ENCODE measurements at places on chromosomes 13 and 19.

DNA sequence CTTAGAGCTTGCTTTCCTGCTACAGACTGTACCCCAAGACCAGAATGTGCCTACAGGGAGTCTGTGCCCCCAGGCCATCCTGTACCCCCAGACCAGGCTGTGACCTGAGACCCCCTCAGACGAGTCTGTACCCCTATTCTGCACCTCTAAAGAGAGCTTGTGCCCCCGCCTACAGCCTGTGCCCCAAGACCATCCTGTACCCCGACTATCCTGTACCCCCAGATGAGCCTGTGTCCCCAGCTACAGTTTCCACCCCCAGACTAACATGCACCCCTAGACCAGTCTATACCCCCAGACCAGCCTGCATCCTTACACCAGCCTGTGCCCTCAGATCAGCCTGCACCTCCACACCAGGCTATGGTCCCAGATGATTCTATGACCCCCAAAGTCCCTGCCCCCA, 2.0 kb downstream of the CACNG6 start:
- no peak for DNase-seq

DNA sequence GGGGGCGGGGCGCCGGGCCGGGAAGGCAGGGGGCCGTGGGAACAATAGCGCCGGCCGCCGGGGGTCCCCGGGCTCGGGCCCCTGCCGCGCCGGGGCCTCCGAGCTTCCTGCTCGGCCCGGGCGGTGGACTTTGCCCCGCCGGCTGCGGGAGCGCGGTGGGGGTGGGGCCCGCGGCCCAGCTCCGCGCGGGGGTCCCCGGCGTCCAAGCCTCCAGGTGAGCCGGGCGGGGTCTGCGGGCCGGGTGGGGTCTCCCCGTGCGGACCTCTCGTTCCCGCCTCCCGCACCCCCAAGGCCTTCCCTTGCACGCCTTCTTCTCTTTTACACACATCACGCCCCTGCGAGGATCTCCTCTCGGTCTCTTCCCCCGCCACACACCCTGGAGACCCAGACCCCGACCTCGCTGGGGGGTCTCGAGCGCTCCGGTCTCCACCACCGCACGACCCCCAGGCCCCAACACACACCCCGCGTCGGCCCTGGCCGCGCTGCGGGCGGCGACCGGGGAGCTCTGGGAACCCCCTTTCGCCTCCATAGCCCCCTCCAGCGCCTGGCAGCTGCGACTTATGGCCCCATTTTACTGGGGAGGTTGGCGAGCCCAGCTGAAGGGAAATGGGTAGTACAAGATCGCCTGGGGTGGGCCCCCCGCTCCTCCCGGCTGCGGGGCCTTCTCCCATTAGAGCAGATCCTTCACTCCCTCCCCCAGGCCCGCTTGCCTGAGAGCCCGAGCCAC, 711 bp downstream of the CAMSAP3 start:
- no peak for DNase-seq

DNA sequence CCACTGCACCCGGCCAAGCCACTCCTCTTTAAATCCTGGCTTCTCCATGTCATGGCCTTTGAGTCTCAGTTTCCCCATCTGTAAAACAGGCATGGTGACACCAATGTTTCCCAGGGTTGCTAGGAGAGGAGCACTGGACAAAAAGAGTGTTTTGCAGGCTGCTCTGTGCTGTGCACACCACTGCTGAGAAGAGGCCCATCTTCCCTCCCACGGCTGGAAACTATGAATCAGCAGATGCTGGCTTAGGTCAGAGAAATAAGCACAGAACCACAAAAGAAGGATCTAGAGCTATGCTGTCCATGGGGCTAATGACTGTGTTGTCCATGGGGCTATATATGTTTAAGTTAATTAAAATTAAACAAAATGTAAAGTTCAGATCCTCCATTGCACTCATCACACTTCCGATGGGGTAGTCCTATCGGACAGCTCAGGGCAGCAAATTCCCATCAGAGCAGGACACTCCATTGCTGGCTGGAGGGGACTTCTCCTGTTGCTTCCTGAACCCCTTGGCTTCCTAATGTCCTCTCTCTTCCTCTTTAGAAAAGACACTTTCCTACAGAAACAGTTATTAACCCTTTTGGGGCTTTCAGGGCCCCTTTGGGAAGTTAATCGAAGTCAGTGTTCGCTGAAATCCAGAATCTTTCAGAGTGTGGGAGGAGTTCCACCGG, 37.1 kb downstream of the TSHZ3 start:
- no peak for DNase-seq

GRCh38 chr13:23847497-23847896, 41.7 kb downstream of the MIPEP start:
- no peak for DNase-seq

DNA sequence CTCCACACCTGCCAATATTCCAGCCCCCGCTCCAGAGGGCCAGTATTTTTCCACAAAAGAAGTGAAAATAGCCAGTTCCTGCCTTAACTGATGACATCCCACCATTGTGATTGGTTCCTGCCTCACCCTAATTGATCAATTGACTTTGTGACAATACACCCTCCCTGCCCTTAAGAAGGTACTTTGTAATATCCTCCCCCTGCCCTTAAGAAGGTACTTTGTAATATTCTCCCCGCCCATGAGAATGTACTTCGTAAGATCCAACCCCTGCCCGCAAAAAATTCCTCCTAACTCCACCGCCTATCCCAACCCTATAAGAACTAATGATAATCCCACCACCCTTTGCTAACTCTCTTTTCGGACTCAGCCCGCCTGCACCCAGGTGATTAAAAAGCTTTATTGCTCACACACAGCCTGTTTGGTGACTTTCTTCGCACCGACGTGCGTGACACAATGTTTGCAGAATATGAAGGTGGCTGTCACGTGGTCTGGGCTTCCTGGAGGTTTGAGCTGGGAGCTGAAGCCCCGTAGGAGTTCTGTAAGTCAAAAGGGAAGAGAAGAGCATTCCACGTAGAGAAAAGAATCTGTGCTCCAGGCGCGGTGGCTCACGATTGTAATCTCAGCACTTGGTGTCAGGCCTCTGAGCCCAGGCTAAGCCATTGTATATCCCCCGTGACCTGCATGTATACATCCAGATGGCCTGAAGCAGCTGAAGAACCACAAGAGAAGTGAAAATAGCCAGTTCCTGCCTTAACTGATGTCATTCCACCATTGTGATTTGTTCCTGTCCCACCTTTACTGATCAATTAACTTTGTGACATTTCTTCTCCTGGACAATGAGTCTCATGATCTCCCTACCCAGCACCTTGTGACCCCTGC, 6.2 kb upstream of the FUT3 start:
- DNase-seq, result no peak

DNA sequence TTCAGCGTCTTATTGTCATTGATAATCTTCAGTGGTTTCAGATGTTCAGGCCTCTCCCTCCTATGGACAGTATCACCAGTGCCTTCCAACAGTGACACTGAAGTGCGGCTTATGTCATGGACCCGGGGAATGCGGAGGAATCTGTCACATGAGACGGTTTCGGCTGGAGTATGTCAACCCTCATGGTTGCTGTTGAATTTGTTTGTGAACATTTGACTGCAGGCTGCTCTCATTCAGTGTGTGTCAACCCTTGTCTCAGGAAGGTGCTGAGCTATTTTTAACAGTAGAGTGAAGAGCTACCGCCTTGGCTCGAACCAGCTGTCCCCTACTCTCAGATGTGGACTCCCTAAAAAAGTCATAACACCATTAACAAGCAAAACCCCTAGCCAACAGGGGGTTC, 138.8 kb upstream of the RNF113B start:
- no peak for DNase-seq

GRCh38 chr19:38989066-38989605, 13.6 kb upstream of the FBXO17 start:
- no peak for DNase-seq

GRCh38 chr19:41025871-41026270, 34.8 kb downstream of the CYP2B6 start:
- DNase-seq, result peak; percentile 19

DNA sequence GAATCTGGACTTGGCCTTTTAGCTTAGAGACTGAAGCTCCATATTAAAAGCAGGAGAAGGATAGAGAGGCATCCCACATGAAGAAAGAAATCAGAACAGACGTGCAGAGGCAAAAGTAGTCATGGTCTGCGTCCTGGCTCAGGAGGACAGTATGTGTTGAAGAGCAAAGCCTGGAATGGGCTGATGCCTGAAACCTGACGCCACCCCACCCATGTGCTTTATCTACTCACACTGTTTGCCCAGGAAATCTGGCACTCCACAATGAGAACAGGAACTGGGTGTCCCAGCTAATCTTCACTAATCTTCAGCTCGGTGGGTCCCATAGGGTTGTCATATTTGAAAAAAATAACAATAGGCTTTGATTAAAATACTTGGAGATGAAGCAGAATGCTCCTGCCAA, 549.0 kb upstream of the GPC6 start:
- no peak for DNase-seq

- no peak for DNase-seq
Measured at GRCh38 chr13:93180356-93180969, 46.1 kb upstream of the GPC6 start.

- no peak for DNase-seq
Measured at GRCh38 chr19:16076958-16077611, 790 bp downstream of the TPM4 start.

- DNase-seq, result no peak
Measured at GRCh38 chr13:60612593-60612992, 215.6 kb downstream of the TDRD3 start.

DNA sequence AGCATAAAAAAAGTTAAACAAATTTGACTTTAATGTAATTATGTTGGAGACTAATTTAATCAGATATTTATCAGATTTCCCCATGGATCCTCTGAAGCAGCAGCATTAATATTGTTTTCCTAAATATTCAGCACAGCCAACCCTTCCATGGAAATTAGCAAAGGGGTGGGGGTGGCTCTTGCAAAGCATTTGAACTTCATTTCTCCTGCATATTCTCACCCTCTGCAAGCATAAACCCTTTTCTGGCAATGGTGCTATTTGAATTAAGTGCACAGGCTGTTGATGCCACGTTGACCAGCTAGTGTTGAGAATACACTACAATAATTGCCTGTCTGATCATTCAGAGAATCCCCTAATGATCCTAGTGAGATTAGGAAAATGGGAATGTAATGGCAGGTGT, 488.1 kb upstream of the KLF12 start:
- DNase-seq, result no peak

DNA sequence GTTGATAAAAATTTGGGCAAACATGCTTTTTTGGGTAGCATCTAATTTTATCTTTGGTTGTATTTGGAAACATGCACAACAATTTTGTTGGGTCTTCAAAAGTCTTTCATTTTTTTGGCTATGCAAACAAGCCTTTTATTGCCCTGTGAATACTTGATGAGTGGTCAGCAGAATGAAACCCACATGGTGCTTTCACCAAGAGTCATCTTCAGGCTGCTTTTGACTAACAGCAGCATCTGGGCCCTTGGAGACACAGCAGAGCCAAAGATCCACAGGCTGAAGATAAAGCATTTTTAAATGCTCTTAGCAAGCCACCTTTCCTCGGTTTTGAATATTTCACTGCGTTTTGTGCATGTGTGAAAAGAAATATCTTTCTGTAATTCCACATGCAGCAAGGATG, 154.9 kb downstream of the FGF9 start:
- DNase-seq, result no peak

DNA sequence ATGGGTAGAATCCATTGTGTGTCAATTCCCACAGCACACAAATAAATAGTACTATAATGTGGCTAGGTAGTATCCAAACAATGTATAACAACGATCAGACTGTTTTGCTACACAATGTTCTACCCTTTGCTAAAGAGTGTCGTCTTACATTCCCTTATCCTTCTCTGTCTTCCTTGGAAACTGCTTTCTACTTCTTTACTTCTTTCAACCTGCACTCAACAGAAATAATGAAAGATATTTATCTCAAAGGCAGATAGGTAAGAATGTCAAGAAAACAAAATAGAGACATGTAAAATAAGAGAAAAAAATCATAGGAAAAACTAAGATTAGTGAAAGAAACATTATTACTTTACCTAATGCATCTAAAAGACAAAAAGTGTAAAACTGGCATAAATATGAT, 814.7 kb downstream of the PCDH9 start:
- DNase-seq, result no peak

- DNase-seq, result no peak
Measured at GRCh38 chr13:106372199-106373155, 163.0 kb downstream of the EFNB2 start.

DNA sequence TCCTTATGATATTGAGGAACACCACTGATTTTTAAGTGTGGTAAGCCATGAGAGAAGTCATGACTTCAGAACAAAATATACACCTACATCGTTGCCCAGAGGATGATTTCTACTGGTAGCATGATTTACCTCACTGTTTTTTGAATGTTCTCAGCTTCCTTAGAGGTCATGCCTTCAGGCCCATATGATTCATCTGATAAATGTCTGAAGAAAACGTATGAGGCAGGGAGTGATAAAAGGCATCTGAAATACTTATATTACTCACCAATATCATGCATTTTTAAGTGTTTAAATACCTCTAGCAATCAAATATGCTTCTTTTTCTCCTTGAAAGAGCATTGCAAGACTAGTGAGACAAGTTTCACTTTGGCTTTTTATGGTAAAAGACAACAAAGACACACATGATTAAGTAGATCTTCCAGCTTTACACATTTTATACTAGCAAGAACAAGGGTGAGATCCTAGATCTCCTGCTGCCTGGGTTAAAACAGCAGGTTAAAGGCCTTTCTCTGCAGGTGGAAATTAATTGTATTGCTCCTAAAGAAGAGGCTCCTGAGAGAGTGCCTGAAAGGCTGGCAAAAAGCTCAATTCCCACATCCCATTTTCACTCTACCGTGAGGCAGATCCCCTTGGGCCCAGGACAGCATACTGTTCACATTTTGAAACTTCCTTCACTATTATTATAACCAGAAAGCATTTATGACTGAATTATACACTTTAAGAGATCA, 432.4 kb downstream of the SLITRK1 start:
- DNase-seq, result no peak

DNA sequence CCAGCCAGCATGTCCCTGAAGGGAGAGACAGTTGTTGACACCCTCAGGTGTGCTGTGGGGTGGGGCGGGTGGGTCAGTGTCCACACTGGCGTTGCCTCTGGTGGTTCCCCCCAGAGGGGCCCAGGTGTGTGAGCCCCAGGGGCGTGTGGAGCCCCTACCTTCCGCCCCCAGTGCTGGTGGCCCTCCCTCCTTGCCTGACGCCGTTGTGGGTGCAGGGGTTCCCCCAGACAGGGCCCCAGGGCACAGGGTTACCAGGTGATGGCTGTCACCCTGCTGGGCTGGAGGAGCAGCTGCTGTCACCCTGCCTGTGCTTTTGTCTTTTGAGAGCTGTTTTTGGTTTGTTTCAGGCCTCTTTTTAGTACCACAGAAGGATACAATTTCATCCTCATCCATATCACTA, 27.2 kb downstream of the ATP4B start:
- no peak for DNase-seq

- DNase-seq, result no peak
Measured at GRCh38 chr13:99031832-99032231, 54.0 kb upstream of the DOCK9 start.

GRCh38 chr13:34265046-34265679, 447.2 kb downstream of the RFC3 start:
- DNase-seq, result no peak

DNA sequence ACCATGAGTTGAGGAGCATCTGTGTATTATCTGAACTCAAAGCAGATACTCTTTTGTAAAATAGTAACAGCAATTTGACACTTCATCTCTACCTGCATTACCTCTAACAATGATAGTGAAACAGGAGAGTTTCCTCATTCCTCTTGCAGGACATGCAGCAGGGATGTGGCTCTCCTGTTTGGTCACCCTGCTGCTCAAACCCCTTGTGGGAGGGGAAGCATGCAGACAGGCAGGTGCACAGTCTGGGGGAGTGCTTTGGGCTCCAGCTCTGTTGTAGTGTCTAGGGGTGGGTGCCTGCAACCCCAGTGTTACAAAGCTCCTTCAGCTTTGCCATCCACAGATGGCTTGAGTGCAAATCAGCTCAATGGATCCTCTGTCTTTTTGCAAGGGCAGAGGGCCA, 827.6 kb downstream of the DACH1 start:
- no peak for DNase-seq

GRCh38 chr13:33537676-33538075, 252.1 kb upstream of the STARD13 start:
- no peak for DNase-seq
